ENCODE measurements at places on chromosomes 12 and 14. TPM values are rescaled to one million over a fixed set of nuclear protein-coding genes. Genes with fewer than 3 reads are reported as not detected.

Gene SMIM41
- 0.20 TPM for total RNA-seq

Gene TSHR
- not detected for total RNA-seq

Gene INHBC
- under 0.01 TPM for total RNA-seq

Gene SETD1B
- 4.7 TPM for total RNA-seq

Gene LARP4
- total RNA-seq, result 29.8 TPM

Gene CAPZA3
- total RNA-seq, result not detected

Gene SRRM4
- not detected for total RNA-seq

Gene TRIM9
- 0.59 TPM for total RNA-seq

Gene AICDA
- not detected for total RNA-seq

Gene PIP4P1
- 27.9 TPM for total RNA-seq

Gene ATP5F1B
- total RNA-seq, result 535 TPM

Gene SLC10A1
- not detected for total RNA-seq

Gene RNU4-1
- under 0.01 TPM for total RNA-seq

All from subcutaneous preadipocyte (primary cell).